Stimulated activated CD8-positive, alpha-beta memory T cell treated with anti-CD3 and anti-CD28 coated beads, Interleukin-7, amount 100 ng/mL, for 1 hour (primary cell): ENCODE measurements at places on chromosomes 2 and 18.

- no peak for DNase-seq
These were observed 26.0 kb downstream of the STK25 start for GRCh38 chr2:241482126-241482955.

GRCh38 chr2:231387904-231388724 lies 7.4 kb upstream of the B3GNT7 start:
- DNase-seq = no peak

GRCh38 chr2:148614014-148614321 lies 30.6 kb upstream of the EPC2 start:
- no peak for DNase-seq

DNA sequence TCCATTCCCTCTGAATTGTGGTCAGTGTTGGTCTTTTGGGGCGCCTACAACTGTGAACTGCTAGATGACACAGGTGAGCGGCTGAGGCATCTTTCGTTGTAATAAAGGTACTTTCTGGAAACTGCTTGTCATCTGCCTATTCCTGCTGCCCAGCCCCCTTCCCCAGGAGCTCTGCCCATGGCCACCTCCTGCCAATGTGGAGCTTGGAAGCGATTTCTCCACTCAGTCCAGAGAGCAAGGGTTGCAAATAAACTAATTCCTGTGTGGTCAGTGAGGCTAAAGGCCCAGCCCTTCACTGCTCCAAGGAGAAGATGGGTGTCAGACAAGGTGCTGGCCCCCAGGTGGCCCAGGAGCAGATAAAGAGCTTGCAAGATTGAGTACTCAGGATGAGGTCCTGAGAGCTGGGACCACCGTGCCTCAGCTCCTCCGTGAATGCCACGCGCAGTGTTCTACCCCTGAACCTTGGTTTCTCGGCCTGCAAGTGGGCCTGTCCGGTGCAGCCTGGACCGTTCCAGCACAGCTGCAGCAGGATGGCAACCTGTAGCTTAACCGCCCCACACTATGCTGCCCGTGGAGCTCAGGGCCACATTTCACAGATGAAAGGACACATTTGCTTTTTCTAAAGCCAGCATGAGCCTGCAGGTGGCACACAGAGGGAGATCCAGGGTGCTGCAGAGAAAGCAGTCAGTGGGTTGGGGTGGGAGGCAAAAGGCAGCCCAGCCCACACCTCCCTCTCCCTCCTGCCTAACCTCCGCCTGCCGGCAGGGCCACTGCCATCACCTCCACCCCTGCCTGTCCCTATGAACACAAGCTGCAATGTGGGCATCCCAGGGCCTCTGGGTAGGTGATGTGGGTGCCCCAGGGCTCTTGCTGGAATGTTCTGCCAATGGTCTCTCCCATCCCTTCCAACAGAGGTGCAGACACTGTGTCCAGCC lies 78.7 kb upstream of the OTOF start:
- DNase-seq = no peak

DNA sequence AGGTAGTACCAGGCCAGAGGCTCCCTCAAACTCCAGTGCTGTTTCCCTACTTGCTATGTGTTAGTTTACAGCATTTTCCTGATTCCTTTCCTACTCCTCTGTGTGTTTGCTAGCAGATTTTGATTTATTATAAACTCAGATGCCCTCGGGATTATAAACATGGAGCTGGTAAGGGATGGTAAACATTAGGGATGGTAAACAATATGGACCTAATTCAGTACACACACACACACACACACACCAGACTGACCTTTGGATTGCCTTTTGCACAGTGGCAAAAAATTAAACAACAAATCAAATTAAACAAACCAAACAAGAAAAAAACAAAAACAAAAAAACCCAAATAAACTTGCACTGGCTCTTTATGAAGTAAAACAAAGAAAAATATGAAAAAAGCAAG lies 55.4 kb upstream of the ACVR1 start:
- DNase-seq = no peak

DNA sequence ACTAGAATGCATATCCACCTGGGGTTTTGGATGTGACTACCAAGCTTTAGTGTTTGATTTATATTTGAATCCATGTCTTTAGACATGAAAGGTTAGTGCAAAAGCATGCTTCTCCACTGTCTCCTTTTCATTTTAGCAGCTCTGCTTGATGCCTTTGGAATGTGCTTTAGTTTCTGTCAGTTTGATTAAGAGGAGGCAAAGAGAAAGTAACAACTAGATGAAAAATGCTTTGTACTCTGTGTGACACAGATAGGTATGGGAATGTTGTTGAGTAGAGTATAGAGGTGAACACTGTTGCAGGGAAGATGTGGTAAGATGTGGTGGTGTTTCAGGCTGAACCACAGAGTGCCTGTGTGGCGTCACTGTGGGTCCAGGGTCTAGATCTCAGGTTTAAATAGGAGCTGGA lies 19.8 kb downstream of the PIK3C3 start:
- DNase-seq = no peak

DNA sequence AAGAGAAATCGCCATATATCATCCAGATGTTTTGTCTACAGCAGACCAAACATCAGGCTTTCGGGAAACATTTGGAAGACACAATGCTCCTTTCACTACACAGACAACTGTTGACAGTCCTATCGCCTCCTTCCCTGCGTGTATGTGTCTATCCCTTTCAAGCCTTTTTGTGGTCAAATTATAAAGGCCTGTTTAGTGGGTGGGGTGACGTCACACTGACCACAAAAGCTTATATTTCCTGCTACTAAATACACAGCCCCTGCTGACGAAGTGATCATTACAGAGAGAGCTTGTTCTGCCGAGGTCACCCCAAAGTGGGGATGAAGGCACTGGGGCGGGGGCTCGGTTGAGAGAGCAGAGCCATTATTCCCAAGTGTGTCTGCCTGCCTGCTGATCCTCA lies 302.7 kb upstream of the TNP1 start:
- no peak for DNase-seq

DNA sequence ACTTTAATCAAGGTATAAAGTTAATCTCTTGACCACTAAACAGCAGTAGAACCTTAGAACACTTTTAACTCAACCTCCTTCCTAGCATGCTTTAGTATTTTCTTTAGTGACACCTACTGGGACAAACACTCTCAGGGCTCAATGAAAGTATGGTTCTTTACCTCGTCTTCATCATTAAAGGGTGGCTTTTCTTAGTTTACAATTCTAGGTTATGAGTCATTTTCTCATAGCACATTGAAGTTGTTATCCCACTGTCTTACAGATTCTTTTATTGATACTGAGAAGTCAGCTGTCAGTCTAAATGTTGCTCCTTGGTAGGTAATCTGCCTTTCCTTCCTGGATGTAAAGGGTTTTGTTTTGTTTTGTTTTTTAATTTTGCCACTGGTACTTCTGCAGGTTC lies 38.0 kb downstream of the SIGLEC15 start:
- no peak for DNase-seq

DNA sequence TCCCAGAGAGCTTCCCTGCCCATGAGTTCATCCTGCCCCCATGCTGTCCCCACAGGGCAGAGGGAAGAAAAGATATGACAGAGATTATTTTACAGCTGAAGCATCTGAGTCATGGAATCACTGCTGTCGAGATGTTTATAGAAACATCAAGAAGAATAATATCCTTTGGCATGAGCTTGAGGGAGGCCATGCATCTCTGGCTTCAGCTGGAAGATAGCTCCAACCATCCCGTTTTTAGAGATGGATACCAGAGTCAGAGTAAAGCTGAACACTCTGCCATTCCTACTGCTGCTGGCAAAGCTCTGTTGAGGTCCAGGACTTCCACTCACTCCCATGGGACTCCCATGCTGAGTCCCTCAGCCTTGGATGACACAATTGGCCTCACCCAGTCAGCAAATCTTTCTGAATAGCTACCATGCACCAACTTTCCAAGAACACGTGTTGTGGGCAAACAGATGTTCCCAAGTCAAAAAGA lies 167.8 kb downstream of the TTC32 start:
- no peak for DNase-seq

- no peak for DNase-seq
These were observed 104.3 kb upstream of the PXDN start for GRCh38 chr2:1848599-1848995.

DNA sequence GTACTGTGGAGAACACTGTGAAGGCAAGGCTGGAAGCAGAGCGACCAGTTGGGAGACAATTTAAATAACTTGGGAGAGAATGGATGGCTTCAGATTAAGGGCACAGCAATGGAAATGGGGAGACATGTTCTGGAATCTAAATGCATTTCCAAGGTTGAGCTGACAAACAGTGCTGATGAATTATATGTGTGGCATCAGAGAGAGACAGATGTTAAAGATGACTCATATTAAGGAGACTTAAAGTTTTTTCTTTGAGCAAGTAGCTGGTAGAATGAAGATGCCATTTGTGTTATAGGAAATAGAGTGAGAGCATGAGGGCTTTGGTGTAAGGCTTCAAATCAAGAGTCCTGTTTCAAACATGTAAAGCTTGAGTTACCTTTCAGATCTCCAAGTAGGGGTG lies 441.8 kb downstream of the SETBP1 start:
- DNase-seq = no peak

DNA sequence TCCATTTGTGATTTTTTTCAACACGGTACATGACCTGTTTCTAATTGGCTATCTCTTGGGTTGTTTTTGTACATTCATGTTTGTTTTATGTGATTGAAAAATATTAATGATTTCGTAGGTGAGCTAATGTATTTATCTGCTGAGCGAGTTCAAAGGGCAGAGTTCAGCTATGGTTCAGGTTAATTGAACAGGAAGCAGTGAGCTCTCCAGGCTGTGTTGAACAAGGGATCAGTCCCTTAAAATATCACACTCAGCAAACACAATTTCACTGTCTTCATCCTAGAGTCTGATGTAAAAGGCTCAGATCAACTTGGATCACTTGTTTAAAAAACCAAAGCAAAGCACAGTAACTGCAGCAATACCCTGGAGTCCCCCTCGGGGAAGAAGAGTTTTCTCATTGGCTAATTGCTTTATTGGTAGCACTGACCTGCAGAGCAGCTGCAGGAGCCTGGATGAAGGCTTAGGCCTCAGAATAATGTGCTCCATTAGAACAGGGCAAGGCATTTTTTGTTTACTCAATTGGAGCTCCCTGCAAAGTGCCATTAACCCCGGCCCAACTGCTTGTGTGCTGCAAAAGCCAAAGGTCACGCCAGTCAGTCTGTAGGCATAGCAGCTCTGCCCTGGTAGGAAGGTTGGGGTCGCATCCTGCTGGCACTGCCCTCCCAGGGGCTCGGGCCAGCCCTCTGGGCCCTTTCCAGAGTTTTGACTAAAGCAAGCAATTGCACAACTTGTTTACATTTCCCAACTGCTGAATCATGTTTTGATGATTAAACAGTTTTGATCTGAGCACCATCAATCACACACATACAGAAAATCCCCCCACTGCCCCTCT lies 10.5 kb downstream of the ONECUT2 start:
- no peak for DNase-seq

GRCh38 chr2:69226903-69227302 lies 160.1 kb downstream of the GFPT1 start:
- no peak for DNase-seq

DNA sequence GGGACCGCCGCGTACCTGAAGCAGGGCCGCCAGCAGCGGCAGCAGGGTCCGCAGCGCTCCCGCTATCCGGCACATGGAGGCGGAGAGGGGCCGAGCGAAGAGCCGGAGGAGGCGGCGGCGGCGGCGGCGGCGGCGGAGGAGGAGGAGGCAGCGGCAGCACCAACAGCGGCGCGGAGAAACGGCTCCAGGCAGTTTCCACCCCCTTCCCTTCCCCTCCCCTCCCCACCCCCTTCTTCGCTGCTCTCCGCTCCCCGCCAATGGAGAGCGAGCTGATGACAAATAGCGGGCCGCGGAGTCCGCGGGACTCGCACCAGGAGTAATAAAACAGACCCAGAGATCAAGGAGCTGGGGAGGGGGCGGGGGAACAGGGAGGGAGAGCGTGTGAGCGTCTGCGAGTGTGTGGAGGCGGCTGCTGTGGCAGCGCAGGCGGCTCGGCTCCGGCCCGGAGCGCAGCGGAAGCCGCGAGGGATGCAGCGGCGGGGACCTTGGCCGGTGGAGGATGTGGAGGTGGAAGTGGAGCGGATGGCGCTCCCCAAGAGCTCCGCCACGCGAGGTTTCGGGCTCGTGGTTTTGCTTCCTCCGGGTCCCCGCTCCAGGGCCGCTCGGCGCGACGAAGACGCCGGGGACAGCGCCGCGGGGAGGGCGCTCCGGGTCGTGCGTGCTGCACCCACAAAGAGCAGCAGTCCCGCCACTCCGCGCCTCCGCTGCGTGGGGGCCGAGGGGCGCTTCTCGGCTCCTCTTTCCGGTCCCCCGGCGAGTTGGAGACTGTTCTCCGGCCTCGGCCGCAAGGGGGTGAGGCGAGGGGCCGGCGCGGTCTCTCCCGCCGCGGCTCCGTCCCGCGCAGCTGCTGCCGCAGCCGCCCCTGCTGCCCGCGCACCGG lies at the start of gene CDH2:
Gene CDH2 (minus strand): TSS at position 183 of the 880 bp plus-strand sequence. CDS start 108 bp downstream, at position 75.
- DNase-seq = no peak

- DNase-seq = no peak
These were observed 14.4 kb upstream of the MYO3B start for GRCh38 chr2:170163411-170164065.

DNA sequence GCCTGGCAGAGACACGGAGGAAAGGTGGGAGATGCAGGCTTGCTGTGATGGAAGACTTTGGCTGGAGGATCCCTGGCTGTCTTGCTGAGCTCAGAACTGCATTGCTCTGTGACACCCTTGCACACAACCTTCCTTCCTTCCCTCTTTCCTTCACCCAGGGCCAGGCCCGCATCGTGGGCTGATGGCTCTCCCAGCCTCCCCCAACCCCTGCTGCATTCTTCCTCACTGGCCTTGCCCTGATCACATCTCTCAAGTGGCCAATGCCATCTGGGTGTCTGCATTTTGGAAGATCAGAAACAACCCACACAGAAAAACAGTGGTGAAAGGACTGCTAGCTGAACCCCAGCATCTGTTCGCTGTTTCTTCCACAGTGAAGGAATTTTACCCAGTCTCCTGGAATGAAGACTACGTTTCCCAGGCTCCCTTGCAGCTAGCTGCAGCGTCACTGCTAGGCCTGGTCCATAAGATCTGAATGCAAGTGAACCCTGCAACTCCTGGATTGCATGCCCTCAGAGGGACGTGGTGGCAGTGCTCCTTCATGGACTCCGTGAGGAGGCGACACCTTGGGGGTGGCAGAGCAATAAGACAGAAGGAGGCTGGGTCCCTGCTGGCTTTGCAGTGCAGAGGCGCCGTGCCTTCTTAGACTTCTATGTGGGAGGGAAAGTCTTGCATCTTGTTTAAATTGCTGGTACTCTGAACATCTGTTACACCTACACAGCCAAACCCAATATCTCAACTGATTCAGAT lies 78.9 kb upstream of the YWHAQ start:
- DNase-seq = no peak
